ENCODE measurements at places on chromosomes 12 and 14.

DNA sequence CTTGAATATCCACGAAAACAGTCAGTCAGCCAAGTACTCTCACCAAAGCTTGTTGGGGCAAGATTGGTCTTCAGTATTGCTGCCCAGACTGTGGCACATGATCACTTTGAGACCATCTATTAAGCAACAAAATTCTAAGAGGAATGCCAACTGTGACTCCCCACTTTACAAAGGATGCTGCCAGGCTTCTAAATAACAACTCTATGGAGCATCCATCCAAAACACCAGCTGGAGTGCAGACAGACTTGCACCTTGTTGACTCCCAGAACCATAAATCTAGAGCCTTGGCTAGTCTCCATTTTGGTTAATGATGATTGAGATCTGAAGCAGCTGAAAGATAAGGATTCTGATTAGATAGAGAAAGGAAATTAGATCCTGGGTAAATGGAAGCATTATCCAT, 132.8 kb downstream of the DIO2 start:
- no peaks in the 10 kb centered on the region for H3K36me3 ChIP-seq
- no peak for DNase-seq
- H3K27ac ChIP-seq, result no peak overlapping the region
- H3K4me1 ChIP-seq, result no peaks in the 10 kb centered on the region
- no peaks in the 10 kb centered on the region for H3K27me3 ChIP-seq

- peaks cover 15% of the 10 kb centered on the region for H3K4me1 ChIP-seq
- no peak for DNase-seq
- no peaks in the 10 kb centered on the region for H3K36me3 ChIP-seq
- no peaks in the 10 kb centered on the region for H3K27me3 ChIP-seq
- H3K4me3 ChIP-seq, result no peak overlapping the region
These were observed 26.8 kb upstream of the CLIP1 start for GRCh38 chr12:122449317-122449716.

DNA sequence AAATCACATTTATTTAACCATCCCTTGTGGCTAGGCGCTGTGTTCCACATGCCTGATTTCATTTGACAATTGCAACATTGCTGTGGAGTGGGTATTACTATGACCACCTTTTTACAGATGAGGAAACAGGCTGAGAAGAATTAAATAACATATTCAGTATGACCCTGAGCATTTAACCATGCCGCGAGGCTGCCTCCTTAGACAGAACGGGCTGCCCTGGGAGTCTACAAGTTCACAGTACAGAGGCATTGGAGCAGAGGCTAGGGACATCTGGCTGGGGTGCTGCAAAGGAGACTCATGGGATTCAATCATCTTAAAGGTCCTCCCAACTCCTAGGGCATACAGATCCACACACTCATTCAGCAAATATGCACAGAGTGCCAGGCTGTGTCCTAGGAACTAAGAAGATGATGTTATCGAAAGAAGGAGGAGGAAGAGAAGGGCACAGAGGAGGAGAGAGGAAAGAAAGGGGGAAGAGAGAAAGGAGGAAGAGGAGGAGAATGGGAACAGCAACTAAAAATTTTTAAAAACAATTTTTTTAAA, 164.7 kb upstream of the CCND2 start:
- no peak overlapping the region for H3K27ac ChIP-seq
- H3K4me1 ChIP-seq, result peaks cover 28% of the 10 kb centered on the region
- no peaks in the 10 kb centered on the region for H3K36me3 ChIP-seq
- DNase-seq, result no peak
- H3K27me3 ChIP-seq, result no peaks in the 10 kb centered on the region
- H3K4me3 ChIP-seq, result no peak overlapping the region

DNA sequence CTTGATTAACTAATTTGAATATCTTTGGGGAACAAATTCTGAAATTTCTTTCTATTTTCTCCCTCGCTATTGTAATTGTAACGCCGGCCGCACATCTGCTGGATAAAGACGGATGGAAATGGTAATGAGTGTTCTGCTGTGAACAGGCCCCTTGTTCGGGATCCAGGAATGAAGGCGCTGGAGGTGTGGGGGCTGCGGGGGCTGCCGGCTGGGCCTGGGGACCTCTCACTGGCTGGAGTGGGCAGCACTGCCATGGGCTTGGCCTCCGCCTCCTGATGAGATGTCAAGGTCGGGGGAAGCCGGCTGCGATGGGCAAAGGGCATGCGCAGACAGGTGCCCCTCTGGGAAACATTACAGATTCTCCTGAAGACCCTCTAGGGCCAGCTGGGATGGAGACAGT, 175.4 kb downstream of the PHETA1 start:
- H3K36me3 ChIP-seq, result no peaks in the 10 kb centered on the region
- H3K27ac ChIP-seq, result no peak overlapping the region
- H3K27me3 ChIP-seq, result no peaks in the 10 kb centered on the region
- no peaks in the 10 kb centered on the region for H3K4me1 ChIP-seq
- no peak for DNase-seq
- H3K4me3 ChIP-seq, result no peak overlapping the region

- no peaks in the 10 kb centered on the region for H3K4me1 ChIP-seq
- H3K36me3 ChIP-seq, result no peaks in the 10 kb centered on the region
- no peak overlapping the region for H3K27ac ChIP-seq
- no peaks in the 10 kb centered on the region for H3K27me3 ChIP-seq
These were observed 129.0 kb upstream of the MED13L start for GRCh38 chr12:116406529-116406928.

- H3K36me3 ChIP-seq, result no peaks in the 10 kb centered on the region
- H3K27ac ChIP-seq, result no peak overlapping the region
- H3K4me1 ChIP-seq, result no peaks in the 10 kb centered on the region
- no peak overlapping the region for H3K4me3 ChIP-seq
- H3K27me3 ChIP-seq, result no peaks in the 10 kb centered on the region
These were observed 1.8 kb upstream of the LRFN5 start for GRCh38 chr14:41604721-41605531.

DNA sequence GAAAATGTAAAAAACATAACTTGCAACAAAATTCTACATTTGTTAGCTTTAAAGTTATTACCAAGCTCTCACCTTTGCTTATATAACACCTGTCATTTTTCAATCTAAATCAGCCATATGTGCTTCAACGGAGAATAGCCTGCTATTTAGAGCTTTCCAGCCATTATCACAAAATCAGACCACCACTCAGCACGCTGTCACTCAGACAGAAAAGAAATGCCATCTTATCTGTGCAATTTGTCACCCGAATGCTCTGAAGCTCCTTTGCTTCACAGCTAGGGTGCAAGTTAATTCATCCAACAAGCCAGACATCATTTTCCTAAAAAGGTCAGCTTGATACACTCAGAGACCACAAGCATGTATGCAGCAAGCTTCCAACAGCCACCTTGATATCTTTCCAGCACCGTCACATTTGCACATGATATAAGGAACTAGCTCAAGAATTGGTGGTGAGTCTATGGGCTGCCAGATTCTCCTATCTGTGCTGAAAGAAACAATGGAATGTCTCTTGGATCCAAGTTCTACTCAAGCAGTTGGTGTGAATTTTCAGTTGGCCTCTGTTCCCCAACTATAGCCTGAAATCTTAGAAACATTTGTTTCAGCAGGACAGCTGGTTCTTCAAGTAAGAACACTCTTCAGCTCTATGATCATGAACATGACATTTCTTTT, 20.0 kb upstream of the IFNG-AS1 start:
- no peak for DNase-seq
- no peak overlapping the region for H3K4me3 ChIP-seq
- no peaks in the 10 kb centered on the region for H3K36me3 ChIP-seq
- H3K4me1 ChIP-seq, result no peaks in the 10 kb centered on the region
- H3K27me3 ChIP-seq, result no peaks in the 10 kb centered on the region

DNA sequence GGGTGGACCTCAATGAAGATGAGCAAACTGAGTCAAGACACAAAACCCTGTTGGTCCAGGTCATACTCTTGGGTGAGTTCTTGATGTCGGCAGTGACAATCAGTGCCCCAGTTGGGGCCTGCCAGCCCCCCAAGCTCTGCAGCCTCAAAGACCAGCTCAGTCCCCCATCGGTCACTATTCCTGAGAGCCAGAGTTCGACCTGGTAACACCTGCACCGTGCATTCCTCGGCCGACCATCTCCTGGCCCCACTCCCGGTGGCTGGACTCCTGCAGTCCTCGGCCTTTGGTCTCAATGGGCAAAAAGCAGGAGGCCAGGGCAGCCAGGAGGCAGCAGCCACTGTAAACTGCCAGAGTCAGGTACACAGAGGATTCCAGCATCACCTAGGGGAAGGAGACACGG, 32.5 kb downstream of the DAO start:
- H3K36me3 ChIP-seq, result no peaks in the 10 kb centered on the region
- H3K27ac ChIP-seq, result no peak overlapping the region
- no peaks in the 10 kb centered on the region for H3K4me1 ChIP-seq
- DNase-seq, result no peak
- H3K4me3 ChIP-seq, result no peak overlapping the region
- no peaks in the 10 kb centered on the region for H3K27me3 ChIP-seq

GRCh38 chr12:76804435-76804976, 40.6 kb downstream of the ZDHHC17 start:
- no peaks in the 10 kb centered on the region for H3K27me3 ChIP-seq
- no peak overlapping the region for H3K4me3 ChIP-seq
- peaks cover under 1% of the 10 kb centered on the region for H3K36me3 ChIP-seq
- H3K4me1 ChIP-seq, result 0 out of 2 replicates have a peak, but pooled peaks cover 5% of the 10 kb centered on the region

DNA sequence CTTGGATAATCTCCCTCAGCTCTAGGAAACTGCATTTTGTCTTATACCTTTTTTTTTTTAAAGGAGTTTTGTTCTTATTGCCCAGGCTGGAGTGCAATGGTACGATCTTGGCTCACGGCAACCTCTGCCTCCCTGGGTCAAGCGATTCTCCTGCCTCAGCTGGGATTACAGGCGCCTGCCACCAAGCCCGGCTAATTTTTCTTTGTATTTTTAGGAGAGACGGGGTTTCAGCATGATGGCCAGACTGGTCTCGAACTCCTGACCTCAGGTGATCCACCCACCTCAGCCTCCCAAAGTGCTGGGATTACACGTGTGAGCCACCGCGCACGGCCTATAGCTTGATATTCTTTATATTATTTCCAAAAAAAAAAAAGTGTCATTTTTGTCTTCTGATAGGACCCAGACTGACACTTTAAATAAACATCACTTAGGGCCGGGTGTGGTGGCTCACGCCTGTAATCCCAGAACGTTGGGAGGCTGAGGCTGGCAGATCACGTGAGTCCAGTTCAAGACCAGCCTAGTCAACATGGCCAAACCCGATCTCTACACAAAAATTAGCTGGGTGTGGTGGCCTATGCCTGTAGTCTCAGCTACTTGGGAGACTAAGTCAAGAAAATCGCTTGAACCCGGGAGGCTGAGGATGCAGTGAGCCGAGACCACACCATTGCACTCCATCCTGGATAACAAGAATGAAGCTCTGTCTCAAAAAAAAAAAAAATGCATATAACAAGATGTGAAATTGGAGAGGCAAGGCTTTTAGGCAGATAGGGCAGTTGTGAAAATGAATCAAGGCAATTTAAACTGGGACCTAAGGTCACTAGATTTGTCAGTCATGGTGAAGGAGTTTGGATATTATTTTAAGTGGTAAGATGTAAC, 18.4 kb downstream of the SLC2A3 start:
- H3K27ac ChIP-seq, result no peak overlapping the region
- DNase-seq, result no peak
- no peaks in the 10 kb centered on the region for H3K4me1 ChIP-seq
- H3K4me3 ChIP-seq, result no peak overlapping the region
- H3K27me3 ChIP-seq, result no peaks in the 10 kb centered on the region
- no peaks in the 10 kb centered on the region for H3K36me3 ChIP-seq

GRCh38 chr12:123468786-123469185, 10.8 kb downstream of the SNRNP35 start:
- H3K36me3 ChIP-seq, result no peaks in the 10 kb centered on the region
- no peak for DNase-seq
- no peak overlapping the region for H3K4me3 ChIP-seq
- no peak overlapping the region for H3K27ac ChIP-seq
- no peaks in the 10 kb centered on the region for H3K4me1 ChIP-seq
- no peaks in the 10 kb centered on the region for H3K27me3 ChIP-seq

- no peaks in the 10 kb centered on the region for H3K4me1 ChIP-seq
- H3K27me3 ChIP-seq, result no peaks in the 10 kb centered on the region
- H3K27ac ChIP-seq, result no peak overlapping the region
- no peak overlapping the region for H3K4me3 ChIP-seq
These were observed 186.0 kb upstream of the ABCD2 start for GRCh38 chr12:39805651-39806050.

DNA sequence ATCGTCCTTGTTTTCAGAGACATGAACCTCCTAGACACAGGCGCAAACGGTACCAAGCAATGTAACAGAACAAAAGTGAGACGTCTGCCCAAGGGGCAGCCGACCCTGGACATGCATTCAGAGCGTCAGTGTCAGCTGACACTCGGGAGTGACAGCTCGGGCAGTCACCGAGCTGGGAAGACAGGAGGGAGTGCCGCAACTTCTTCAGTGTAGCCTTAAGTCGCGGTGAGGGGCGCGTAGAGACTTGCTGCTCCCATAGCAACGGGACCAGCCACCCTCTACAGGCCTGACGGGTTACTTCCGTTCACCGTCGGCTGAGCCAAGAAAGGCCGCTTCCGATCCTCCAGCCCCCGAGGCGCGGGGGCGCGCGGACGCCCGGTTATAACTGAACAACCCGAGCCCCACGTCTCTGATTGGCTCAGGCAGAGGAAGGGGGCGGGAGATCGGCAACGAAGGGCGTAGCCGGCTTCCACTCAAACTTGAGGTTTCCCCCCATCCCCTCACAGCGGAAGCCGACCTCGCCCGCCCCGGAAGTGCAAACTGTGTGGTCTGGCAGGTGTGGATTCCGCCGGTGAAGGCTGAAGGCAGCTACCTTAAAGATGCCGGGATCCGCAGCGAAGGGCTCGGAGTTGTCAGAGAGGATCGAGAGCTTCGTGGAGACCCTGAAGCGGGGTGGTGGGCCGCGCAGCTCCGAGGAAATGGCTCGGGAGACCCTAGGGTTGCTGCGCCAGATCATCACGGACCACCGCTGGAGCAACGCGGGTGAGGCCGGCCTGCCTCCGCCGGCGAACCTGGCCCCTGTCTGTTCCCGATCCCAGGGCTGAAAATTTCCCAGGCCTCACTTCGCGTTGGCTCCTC, at the start of gene EIF2B2:
Gene EIF2B2, plus strand, starts transcription at position 530 of the 858 bp plus-strand sequence. Its CDS starts 70 bp downstream, at position 600.
- 0 out of 2 replicates have a peak, but pooled peaks cover 5% of the 10 kb centered on the region for H3K4me1 ChIP-seq
- no peaks in the 10 kb centered on the region for H3K27me3 ChIP-seq
- DNase-seq, result peak; percentile 93
- no peaks in the 10 kb centered on the region for H3K36me3 ChIP-seq
- peak within 1 kb of the TSS; percentile 49 for H3K27ac ChIP-seq

GRCh38 chr12:132545955-132546354, 56.0 kb downstream of the FBRSL1 start:
- H3K4me1 ChIP-seq, result no peaks in the 10 kb centered on the region
- H3K27me3 ChIP-seq, result no peaks in the 10 kb centered on the region
- no peak overlapping the region for H3K27ac ChIP-seq
- H3K36me3 ChIP-seq, result no peaks in the 10 kb centered on the region
- no peak overlapping the region for H3K4me3 ChIP-seq

- H3K4me1 ChIP-seq, result no peaks in the 10 kb centered on the region
- H3K27me3 ChIP-seq, result no peaks in the 10 kb centered on the region
- no peak overlapping the region for H3K27ac ChIP-seq
- H3K4me3 ChIP-seq, result no peak overlapping the region
These were observed 165.0 kb upstream of the DCN start for GRCh38 chr12:91347481-91348214.

- no peaks in the 10 kb centered on the region for H3K27me3 ChIP-seq
- no peak for DNase-seq
- no peaks in the 10 kb centered on the region for H3K36me3 ChIP-seq
- no peak overlapping the region for H3K4me3 ChIP-seq
These were observed 36.9 kb downstream of the MEG3 start for GRCh38 chr14:100862793-100863192.

GRCh38 chr12:119695034-119695433, 27.1 kb downstream of the PRKAB1 start:
- H3K27me3 ChIP-seq, result no peaks in the 10 kb centered on the region
- H3K36me3 ChIP-seq, result no peaks in the 10 kb centered on the region
- H3K4me3 ChIP-seq, result no peak overlapping the region
- no peaks in the 10 kb centered on the region for H3K4me1 ChIP-seq
- no peak overlapping the region for H3K27ac ChIP-seq
- no peak for DNase-seq

GRCh38 chr14:56514663-56515371, 64.8 kb upstream of the TMEM260 start:
- no peak for DNase-seq
- H3K27me3 ChIP-seq, result no peaks in the 10 kb centered on the region
- no peak overlapping the region for H3K4me3 ChIP-seq
- no peaks in the 10 kb centered on the region for H3K4me1 ChIP-seq

All from MM.1S (cell line).